Left lung (tissue), 14 donors: ENCODE measurements at places on chromosomes 3 and 15.

DNA sequence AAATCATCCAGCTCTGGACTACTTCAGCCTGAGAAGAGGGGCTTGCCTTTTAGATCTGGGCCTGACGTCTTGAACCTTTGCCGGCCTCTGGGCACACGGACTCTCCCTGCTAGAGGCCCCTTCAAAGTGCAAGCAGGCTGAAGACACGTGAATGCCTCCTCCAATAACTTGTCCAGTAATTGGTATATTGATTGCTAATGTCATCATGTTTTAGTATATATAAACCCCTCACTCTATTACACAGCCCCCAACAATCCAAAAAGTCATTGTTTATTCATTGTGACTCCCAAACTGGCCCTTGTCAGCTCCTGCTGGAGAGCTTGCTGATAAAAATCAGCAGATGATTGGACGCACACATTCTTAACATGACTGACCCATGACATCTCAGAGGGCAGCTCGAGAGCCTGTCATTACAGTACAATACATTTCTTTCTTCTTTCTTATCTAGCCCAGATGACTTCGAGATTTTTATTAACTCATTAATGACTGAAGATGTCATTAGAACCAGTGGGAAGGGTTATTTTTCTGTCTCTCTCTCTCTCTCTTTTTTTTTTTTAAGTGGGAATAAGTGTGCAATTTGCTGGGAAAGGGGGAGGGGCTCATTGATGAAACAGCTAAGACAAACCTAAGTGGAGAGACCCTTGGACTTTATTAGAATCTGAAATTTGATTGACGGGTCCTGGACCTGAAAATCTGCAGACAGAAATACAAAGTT, 65.5 kb upstream of the NR2F2 start:
- peak overlapping the region; percentile 66 for H3K27ac ChIP-seq
- no peak for DNase-seq
- H3K4me1 ChIP-seq: no peaks in the 10 kb centered on the region
- no peak overlapping the region for H3K4me3 ChIP-seq
- no peaks in the 10 kb centered on the region for H3K36me3 ChIP-seq

GRCh38 chr3:64003589-64003988, 19.7 kb downstream of the PSMD6 start:
- H3K4me3 ChIP-seq: no peak overlapping the region
- no peak for DNase-seq
- H3K4me1 ChIP-seq: no peaks in the 10 kb centered on the region
- no peaks in the 10 kb centered on the region for H3K27me3 ChIP-seq

DNA sequence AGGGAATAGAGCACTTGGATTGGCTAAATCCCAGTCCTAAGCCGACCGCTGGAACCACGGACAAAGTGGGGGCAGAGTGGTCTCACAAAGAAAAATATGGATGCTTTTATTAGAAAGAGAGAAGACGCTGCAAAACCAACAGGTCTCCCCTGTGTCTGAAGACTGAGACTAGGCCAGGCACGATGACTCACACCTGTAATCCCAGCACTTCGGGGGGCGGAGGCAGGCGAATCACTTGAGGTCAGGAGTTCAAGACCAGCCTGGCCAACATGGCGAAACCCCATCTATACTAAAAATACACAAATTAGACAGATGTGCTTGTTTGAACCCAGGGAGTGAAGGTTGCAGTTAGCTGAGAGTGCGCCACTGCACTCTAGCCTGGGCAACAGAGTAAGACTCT, 61.8 kb downstream of the ZDHHC19 start:
- peak; percentile 26 for DNase-seq
- no peak overlapping the region for H3K4me3 ChIP-seq
- no peaks in the 10 kb centered on the region for H3K4me1 ChIP-seq

GRCh38 chr15:96732704-96733103, 402.2 kb downstream of the NR2F2 start:
- H3K4me3 ChIP-seq: no peak overlapping the region
- no peak overlapping the region for H3K27ac ChIP-seq
- DNase-seq: no peak
- H3K27me3 ChIP-seq: no peaks in the 10 kb centered on the region
- H3K36me3 ChIP-seq: no peaks in the 10 kb centered on the region
- no peaks in the 10 kb centered on the region for H3K4me1 ChIP-seq

GRCh38 chr3:24493746-24494617, 668 bp downstream of the THRB start:
- peak; percentile 77 for DNase-seq
- no peaks in the 10 kb centered on the region for H3K36me3 ChIP-seq
- peaks cover 14% of the 10 kb centered on the region for H3K4me1 ChIP-seq
- peaks cover 44% of the 10 kb centered on the region for H3K27me3 ChIP-seq
- peak overlapping the region; percentile 62 for H3K4me3 ChIP-seq

DNA sequence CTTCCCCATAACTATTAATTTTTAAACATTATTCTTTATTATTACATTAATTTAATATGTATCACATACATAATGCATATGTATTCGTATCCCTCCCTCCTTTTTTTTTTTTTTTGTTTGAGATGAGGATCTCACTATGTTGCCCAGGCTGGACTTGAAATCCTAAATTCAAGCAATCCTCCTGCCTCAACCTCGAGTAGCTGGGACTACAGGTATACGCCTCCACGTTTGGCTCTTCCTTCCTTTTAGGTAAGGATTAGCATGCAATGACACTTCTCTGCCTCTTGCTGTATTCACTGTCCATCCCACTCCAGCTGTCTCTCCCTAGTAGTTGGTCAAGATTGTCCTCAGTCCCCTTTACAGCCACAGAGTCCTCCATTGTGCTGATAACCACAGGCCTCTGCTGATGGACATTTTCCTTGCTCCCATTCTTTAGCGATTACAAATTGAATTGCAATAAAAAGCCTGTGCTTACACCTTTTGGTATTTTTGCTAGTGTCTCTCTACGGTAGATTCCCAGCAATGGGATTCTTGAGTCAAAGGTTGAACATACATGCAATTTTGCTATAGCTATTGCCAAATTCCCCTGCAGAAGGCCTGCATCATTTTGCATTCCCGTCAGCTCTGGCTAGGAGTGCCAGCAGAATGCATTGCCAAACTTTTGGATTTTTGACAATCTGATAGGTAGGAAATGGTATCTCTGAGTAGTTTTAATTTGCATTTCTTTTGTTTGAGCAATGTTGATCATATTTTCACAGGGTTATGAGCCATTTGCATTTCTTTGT, 156.6 kb downstream of the SMAD6 start:
- no peak for DNase-seq
- no peaks in the 10 kb centered on the region for H3K4me1 ChIP-seq
- no peaks in the 10 kb centered on the region for H3K27me3 ChIP-seq
- H3K27ac ChIP-seq: no peak overlapping the region
